ENCODE measurements at places on chromosomes 7 and 10. TPM values are rescaled to one million over a fixed set of nuclear protein-coding genes. Genes with fewer than 3 reads are reported as not detected.
A peak's percentile ranks its signal among the peaks of the same experiment; 100 is the strongest.

TMED4 gene
- 270 TPM for total RNA-seq

DPYSL4 gene
- total RNA-seq, result not detected

ADAM12 gene
- 1.1 TPM for total RNA-seq

STEAP2 gene
- total RNA-seq, result 33.3 TPM

SLC13A4 gene
- total RNA-seq, result 15.3 TPM

BAIAP2L1 gene
- total RNA-seq, result 59.7 TPM

TLX1 gene
- total RNA-seq, result not detected

INMT gene
- total RNA-seq, result 15.5 TPM

ZNF736 gene
- total RNA-seq, result 7.5 TPM

DNA sequence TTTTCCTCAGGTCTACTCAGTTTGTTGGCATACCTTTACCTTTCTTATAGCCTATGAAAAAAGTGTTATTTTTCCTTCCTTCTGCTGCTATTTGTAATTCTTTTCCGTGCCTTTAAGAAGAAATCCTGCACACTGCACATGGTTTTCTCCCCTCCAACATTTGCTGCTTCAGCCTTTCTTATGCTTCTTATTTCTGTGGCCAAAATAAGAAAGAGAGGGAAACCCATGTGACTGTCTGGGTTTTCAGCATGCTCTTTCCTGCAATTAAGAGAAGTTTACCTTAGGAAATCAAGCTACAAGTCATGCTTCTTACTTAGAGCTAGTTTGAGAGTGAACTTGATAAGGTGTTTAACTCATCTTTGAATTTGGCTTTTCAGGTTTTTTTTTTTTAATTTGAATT is 11.0 kb downstream of the TBC1D12 start:
- H3K4me3 ChIP-seq, result no peak overlapping the region
- H3K36me3 ChIP-seq, result no peaks in the 10 kb centered on the region
- no peaks in the 10 kb centered on the region for H3K27me3 ChIP-seq
- H3K4me1 ChIP-seq, result no peaks in the 10 kb centered on the region
- no peak overlapping the region for H3K27ac ChIP-seq

DNA sequence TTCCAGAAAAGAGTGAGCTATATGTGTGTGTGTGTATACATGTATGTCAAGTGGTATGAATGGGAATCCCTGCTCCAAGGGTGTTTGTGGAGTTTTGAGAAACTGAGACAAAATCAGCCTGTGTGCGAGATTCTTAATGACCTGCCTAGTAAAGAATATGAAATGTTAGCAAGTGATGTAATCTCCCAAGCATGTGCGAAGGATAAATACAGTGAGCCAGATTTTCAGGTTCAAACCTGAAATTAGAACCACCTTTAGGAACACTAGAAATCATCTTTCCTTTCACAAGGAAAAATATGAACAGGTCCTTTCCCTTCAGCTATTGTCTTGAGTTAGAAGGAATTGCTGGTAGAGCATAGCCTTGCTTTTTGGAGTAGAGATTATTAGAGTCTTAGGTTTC is 457.6 kb downstream of the LRMDA start:
- H3K27ac ChIP-seq, result no peak overlapping the region
- no peak overlapping the region for H3K4me3 ChIP-seq
- H3K4me1 ChIP-seq, result no peaks in the 10 kb centered on the region
- DNase-seq, result no peak

- DNase-seq, result no peak
- H3K27ac ChIP-seq, result peak overlapping the region; percentile 1
- no peaks in the 10 kb centered on the region for H3K36me3 ChIP-seq
- H3K27me3 ChIP-seq, result peaks cover 20% of the 10 kb centered on the region
- H3K4me1 ChIP-seq, result no peaks in the 10 kb centered on the region
Measured at GRCh38 chr7:2979201-2979631, 64.5 kb downstream of the CARD11 start.

- no peak overlapping the region for H3K27ac ChIP-seq
- no peaks in the 10 kb centered on the region for H3K4me1 ChIP-seq
- no peak overlapping the region for H3K4me3 ChIP-seq
- peak; percentile 33 for DNase-seq
Measured at GRCh38 chr7:5139998-5140397, 50.0 kb upstream of the WIPI2 start.

GRCh38 chr7:129263168-129263567 is 38.3 kb downstream of the AHCYL2 start:
- no peaks in the 10 kb centered on the region for H3K36me3 ChIP-seq
- DNase-seq, result no peak
- no peaks in the 10 kb centered on the region for H3K27me3 ChIP-seq

GRCh38 chr7:143938379-143939243 is 3.6 kb downstream of the OR2F2 start:
- no peak overlapping the region for H3K27ac ChIP-seq
- no peak overlapping the region for H3K4me3 ChIP-seq
- no peaks in the 10 kb centered on the region for H3K4me1 ChIP-seq
- no peaks in the 10 kb centered on the region for H3K36me3 ChIP-seq
- DNase-seq, result no peak

DNA sequence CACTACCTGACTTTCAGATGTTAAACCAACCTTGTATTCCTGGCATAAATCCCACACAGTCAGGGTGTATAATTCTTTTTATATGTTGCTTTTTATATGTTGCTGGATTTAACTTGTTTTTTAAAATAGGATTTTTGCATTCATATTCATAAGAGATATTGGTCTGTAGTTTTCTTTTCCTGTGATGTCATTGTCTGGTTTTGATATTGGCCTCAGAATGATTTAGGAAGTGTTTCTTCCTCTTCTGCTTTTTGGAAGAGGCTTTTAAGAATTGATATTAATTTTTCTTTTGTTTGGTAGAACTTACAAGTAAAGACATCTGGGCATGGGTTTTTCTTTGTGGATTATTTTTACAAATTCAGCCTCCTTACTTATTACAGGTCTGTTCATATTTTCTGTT is 93.1 kb downstream of the CARD11 start:
- no peak for DNase-seq
- H3K4me1 ChIP-seq, result no peaks in the 10 kb centered on the region
- no peaks in the 10 kb centered on the region for H3K27me3 ChIP-seq
- H3K4me3 ChIP-seq, result no peak overlapping the region

- H3K27ac ChIP-seq, result no peak overlapping the region
- peaks cover 2% of the 10 kb centered on the region for H3K4me1 ChIP-seq
- no peaks in the 10 kb centered on the region for H3K36me3 ChIP-seq
Measured at GRCh38 chr7:55056577-55057480, 38.0 kb downstream of the EGFR start.

DNA sequence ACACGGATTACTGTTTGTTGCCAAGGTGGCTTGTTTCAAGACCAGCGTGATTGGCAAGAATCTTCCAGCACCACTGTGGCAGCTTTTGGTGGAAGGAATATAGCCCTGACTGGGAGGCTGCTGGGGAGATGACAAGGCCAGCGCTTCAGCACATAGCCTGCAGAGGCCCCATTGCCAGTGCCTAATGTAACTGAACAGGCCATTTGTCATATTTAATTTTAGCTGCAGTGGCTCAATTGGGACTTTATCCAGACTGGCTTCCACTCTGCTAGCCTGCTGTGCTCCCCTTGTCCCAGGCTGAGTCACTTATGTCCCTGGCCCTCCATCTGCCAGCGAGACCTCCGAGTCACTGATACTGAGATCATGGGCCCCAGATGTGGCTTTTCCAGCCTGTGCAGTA is 483.1 kb downstream of the GALNT17 start:
- no peaks in the 10 kb centered on the region for H3K36me3 ChIP-seq
- DNase-seq, result no peak
- no peak overlapping the region for H3K4me3 ChIP-seq
- no peaks in the 10 kb centered on the region for H3K4me1 ChIP-seq
- no peaks in the 10 kb centered on the region for H3K27me3 ChIP-seq

GRCh38 chr10:12742771-12743170 is 258.7 kb downstream of the CCDC3 start:
- no peaks in the 10 kb centered on the region for H3K27me3 ChIP-seq
- H3K27ac ChIP-seq, result no peak overlapping the region
- H3K4me3 ChIP-seq, result no peak overlapping the region
- no peaks in the 10 kb centered on the region for H3K36me3 ChIP-seq
- no peak for DNase-seq

GRCh38 chr7:26105236-26105635 is 46.8 kb upstream of the NFE2L3 start:
- no peaks in the 10 kb centered on the region for H3K27me3 ChIP-seq
- H3K4me3 ChIP-seq, result no peak overlapping the region
- H3K4me1 ChIP-seq, result no peaks in the 10 kb centered on the region
- H3K27ac ChIP-seq, result no peak overlapping the region
- H3K36me3 ChIP-seq, result no peaks in the 10 kb centered on the region

DNA sequence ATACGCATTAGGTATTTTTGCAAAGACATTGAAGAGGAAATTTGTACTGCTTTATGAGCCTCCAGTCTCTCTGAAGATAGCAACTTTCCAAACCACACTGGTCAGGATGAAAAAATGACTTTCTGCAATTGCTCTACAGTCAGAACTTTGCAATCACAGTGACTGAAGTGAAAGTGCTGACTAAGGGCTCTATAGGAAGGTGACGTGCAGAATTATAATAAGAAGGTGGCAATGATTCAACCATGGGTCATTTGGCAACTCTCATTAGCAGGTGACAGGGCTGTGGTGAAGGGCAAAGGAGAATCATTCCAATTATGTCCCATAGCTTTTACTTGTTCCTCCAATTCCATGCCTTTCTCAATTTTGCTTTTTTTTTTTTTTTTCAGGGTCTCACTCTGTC is 311.0 kb downstream of the ANKRD30A start:
- no peak overlapping the region for H3K4me3 ChIP-seq
- H3K27me3 ChIP-seq, result no peaks in the 10 kb centered on the region
- H3K27ac ChIP-seq, result no peak overlapping the region
- H3K36me3 ChIP-seq, result no peaks in the 10 kb centered on the region
- no peak for DNase-seq

DNA sequence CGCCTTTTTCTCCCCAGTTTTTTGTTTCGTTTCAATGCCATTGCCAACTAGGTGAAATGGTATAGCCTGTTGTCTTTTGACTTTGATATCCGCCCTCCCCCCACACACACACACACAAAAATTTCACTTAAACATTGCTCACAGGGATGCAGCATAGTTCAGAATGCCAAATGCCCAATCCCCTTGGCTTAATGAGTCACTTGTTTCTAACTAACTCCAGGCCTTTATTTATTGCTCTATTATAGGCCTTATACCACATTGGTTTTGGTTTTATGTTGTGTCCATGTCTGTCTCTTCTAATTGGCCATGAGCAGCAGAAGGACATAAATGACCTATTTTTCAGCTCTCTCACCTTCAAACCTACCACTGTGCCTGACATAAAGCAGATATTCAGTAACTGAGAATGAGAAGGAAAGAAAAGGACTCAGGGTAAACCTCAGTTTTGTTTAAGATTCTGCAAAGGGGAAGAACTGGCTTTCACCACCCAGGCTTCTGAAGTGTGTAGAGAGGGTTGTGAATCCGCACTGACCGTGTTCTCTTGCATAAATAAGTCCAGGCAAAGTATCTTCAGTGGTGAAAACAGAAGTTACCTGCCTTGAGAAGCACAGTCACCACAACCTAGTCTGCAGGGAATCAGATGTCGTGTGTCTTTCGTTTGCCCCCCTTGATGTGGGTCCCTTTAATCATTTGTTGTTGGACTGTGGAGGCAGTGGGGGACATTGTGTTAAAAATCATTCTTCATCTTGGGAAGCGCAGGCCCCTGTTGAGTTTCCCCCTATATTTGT is 139.8 kb downstream of the CELF2 start:
- no peaks in the 10 kb centered on the region for H3K4me1 ChIP-seq
- H3K4me3 ChIP-seq, result no peak overlapping the region
- H3K27me3 ChIP-seq, result no peaks in the 10 kb centered on the region
- no peak for DNase-seq

DNA sequence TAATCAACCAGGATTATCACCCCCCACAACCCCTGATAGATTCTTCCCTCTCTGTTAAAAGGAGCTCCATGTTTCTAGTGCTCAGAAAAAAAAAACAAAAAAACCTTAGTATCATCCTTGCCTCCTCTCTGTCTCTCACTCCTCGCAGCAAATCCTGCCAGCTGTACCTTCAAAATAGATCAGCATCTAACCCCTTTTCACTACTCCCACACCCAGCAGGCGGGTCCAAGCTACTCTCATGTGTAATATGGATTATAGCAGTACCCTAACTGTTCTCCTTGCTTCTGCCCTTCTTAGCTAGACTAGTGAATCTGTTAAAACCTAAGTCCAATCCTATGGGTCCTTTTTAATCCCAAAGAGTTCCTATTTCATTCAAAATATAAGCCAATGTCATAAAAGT is 667.4 kb downstream of the MAGI2 start:
- H3K27me3 ChIP-seq, result no peaks in the 10 kb centered on the region
- H3K36me3 ChIP-seq, result no peaks in the 10 kb centered on the region

DNA sequence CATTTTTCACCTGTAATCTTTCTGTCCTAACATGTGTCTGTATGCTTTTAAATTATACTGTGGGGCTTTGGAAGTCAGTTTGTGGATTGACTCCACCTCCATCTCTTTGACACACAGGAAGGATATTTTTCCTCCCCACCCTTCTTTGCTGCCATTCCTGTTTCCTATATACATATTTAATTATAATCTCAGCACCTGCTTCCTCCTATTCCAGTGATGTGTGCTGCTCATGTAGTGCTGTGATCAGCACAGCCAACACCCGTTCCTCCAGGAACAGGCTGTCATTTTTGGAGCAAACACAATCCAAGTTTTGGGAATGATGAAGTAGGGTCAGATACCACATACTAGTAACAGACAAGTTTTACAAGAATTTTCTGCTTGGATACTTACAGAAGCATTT is 135.0 kb upstream of the PRPS1L1 start:
- no peak overlapping the region for H3K27ac ChIP-seq
- H3K4me1 ChIP-seq, result no peaks in the 10 kb centered on the region
- no peaks in the 10 kb centered on the region for H3K36me3 ChIP-seq
- H3K4me3 ChIP-seq, result no peak overlapping the region
- H3K27me3 ChIP-seq, result no peaks in the 10 kb centered on the region

DNA sequence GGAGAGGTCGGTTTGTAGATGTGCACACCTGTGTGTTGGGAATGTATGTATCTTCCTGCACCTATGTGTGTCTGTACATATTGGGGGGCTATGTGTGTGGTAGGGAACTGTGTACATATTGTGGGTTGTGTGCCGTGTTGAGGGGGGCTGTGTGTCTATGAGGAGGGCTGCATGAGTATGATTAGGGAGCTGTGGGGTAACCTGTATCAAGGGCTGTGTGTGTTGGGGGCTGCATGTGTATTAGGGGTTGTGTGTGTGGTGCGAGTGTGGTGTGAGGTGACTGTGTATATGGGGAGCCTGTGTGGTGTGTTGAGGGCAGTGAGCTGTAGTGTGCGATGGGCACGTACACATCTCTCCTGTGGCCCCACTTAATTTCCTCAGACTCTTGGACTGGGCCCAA is 22.2 kb upstream of the PAX2 start:
- H3K27ac ChIP-seq, result no peak overlapping the region
- no peaks in the 10 kb centered on the region for H3K36me3 ChIP-seq
- no peaks in the 10 kb centered on the region for H3K4me1 ChIP-seq
- H3K4me3 ChIP-seq, result no peak overlapping the region

All from transverse colon (tissue), 4 donors.